Hematopoietic multipotent progenitor cell treated with erythropoietin and hydrocortisone succinate and interleukin-3 and kit ligand, for 17 days (in vitro differentiated cells): ENCODE measurements at places on chromosomes 3 and 15.

DNA sequence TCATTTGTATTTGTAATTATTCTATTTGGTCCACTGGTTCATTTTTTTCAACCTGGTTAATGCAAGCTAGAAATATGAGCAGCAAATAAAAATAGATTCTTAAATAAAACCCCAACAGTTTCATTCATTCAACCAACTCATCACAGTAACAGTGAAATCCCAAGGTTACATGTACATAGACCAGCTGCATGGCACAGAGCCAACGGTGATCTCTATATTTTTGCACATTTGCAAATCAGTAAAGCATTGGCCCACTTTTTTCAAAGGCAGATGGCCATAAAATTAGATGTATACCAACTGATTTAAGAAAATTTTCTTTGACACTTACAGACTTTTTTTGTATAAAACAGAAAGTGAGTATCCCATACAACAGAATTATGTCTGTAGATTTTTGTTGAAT, 49.3 kb downstream of the STRIT1 start:
- no peak for DNase-seq

- no peak for DNase-seq
Measured at GRCh38 chr15:26736502-26737248, 36.2 kb downstream of the GABRB3 start.

DNA sequence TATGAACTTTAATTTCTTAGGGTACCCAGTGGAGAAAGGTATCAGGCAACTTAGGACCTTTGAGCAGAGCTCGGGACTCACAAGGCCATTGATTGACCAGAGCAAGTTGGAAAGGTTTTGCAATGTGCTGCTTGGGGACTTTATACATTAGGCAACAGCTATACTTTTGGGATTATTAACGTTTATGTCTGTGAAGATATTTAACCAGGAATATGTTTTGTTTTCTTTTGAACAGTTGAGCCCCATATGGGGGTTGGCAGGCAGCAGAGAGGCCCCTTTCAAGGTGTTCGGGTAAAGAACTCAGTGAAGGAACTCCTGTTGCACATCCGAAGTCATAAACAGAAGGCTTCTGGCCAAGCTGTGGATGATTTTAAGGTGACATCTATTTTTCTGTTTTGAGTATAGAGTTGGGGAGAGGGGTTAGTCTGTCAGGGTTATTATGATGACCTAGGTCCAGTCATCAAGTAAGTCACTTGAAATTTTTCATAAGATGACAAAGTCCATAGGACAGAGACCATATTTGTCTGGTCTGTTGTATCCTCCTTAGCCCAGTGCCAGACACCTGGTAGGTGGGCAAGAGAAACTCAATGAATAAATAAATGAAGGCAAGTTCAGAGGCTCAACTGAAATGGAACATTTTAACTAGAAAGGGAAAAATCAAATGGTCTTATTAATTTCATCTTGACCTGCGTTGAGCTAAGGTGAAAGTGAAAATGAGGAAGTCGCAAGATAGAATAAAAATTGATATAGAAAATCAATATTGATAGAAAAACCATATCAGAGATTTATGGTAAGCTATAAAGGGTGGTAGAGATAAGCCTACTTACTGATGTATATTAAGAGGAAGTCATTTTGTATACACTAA, 2.8 kb downstream of the NFKBIZ start:
- DNase-seq: no peak

- no peak for DNase-seq
Measured at GRCh38 chr3:193827871-193828270, 234.9 kb downstream of the OPA1 start.

DNA sequence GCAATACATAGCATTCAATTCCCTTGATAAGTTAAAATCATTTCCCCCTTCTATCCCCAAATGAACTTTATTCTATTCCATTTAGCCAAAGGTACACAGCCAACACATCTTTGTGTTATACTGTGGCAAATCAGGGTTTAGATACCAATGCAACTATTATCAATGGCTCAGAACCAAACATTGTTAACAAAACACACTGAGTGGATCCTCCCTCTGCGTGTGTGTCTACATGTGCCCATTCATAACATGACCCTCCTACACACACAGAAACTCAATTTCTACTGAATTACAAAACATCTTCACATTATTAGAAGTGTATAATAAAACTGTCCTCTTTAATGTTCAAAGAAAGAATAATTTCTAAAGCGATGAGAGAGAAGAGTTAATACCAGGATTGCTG, 1.3 kb downstream of the TTBK2 start:
- no peak for DNase-seq

DNA sequence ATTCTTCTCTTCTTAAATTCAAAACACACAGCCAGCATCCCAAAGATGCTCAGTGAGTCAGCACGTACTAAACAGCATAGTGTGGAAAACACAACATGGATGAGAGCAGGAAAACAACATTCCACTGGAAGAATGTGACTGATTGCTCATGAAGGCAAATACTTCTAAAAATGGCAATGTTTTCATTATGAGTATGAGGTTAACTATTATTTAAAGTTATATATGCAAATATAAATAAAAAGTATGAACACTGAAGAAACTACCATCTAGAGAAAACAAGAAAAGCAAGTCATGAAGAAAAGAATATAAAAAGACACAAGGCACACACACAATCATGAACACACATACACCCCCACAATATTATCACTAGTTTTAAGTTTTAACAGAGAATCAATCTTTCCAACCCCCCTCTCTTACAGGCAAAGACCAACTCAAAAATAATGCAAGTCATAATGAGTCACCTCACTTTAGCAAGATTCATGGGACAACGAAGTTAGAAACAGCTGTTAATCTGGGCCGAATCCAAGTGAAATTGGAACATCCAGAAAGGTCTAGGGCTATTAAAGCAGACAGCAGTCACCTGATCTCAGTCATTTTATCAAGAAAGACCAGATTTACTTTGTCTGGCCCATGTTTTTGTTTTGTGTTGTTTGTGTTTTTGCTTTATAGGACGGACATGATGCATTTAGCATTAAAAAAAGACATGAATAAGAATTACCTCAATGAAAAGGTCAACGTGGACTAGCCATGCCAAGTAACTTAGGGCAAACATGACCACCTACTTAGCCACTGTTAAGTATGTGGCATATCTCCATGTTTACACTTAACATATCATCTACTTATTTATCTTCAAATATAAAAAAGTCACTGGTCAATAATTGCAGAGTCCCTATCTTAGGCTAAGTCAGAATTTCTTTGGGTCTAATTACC, 18.1 kb downstream of the GBE1 start:
- peak; percentile 66 for DNase-seq

DNA sequence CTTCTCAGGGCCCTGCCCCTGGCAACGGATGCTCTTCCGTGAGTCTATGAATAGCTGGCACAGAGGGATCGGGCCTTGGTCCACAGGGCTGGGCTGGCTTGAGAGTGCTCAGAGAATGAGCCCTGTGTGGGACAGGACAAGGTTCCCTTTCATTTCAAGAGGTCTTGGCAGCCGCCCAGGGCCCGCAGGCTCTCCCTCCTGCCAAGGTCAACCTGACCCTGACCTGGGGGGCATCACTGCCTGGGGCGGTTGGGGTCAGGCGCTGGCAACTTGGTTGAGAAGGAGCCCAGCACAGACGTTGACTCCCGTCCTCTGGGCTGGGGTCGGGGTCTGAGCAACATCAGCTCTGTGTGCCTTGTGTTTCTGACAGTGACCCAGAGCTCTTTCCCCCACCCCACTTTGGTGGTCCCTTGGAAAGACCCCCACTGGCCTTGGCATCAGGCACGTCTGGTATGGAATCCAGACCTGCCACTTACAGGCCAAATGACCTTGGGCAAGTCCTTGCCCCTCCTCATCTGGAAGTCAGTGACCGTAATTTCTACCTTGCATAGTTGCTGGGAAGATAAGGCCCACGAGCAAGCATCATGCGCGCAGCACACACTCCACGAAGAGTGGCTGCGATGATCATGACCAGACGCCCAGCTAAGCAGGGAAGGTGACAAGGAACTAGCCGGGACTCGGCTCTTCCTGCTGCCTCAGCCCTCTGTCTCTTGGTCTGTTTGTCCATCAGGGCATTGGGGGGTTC, 36.4 kb downstream of the EPHB3 start:
- DNase-seq: no peak

DNA sequence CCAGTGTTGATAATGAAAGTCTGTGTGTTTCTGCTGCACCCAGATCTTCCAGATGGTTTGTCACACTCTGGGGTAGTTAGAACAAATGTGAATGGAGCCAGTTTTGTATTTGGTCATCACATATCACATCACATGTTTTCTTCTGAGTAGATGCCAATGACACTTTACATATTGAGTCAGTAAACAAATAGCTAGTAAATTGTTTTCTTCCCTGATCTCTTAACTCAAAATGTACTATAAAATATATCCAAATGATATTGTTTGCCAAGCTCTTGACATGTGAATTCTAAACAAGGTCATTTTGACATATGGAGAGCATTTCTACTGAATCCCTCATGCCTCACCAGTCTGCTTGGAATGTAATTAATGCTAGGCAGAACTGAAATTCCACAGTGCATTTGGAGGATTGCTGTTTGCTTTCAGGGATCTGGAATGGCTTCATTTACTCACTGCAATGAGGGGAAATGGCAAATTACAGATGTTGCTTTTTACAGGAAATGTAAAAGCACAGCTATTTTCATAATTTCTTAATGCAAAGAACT, 45.0 kb downstream of the PDHB start:
- DNase-seq: no peak
